K562 (cell line): ENCODE measurements at places on chromosomes 7 and 10. TPM values are rescaled to one million over a fixed set of nuclear protein-coding genes. Genes with fewer than 3 reads are reported as not detected.

DNA sequence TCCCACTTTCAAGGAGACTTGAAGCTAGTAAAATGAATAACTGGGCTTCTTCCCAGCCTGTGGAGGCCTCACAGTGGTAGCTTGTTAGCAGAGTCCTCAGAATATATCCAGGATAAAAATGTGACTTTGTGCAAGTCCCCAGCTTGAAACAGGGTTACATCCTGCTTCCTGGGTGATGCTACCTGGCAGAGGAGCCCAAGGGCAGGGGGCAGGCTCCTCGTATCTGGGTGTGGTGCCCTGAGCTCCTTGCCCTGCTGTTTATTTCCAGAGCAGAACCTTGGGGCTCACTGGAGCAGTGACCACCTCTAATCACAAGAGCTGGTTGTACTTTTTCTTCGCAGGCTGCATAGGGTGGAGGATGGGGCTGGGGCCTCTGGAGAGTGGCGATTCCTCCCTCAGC, 94.8 kb downstream of the GRK5 start:
- no peaks in the 10 kb centered on the region for H3K36me3 ChIP-seq
- no peak overlapping the region for H3K27ac ChIP-seq
- H3K4me3 ChIP-seq: no peak overlapping the region
- no peak for DNase-seq

GRCh38 chr10:95496246-95496911, 64.8 kb downstream of the SORBS1 start:
- 0 out of 3 replicates have a peak overlapping the region, but pooled peaks have one; percentile 15 for H3K27ac ChIP-seq
- peaks cover 13% of the 10 kb centered on the region for H3K4me1 ChIP-seq
- DNase-seq: no peak
- no peak overlapping the region for H3K4me3 ChIP-seq

- DNase-seq: peak; percentile 25
- peaks cover 42% of the 10 kb centered on the region for H3K4me1 ChIP-seq
- H3K27ac ChIP-seq: peak overlapping the region; percentile 78
- peak overlapping the region; percentile 65 for H3K4me3 ChIP-seq
- no peaks in the 10 kb centered on the region for H3K27me3 ChIP-seq
- peaks cover 15% of the 10 kb centered on the region; the same call in 2 of the 3 replicates for H3K36me3 ChIP-seq
Observed at GRCh38 chr7:4683884-4684565, 1.9 kb downstream of the FOXK1 start.

- H3K36me3 ChIP-seq: peaks cover 96% of the 10 kb centered on the region
- H3K4me1 ChIP-seq: peaks cover 49% of the 10 kb centered on the region
- H3K4me3 ChIP-seq: no peak overlapping the region
- no peaks in the 10 kb centered on the region for H3K27me3 ChIP-seq
- no peak for DNase-seq
- 0 out of 3 replicates have a peak overlapping the region, but pooled peaks have one; percentile 0 for H3K27ac ChIP-seq
Observed at GRCh38 chr7:127362364-127363027, 30.0 kb downstream of the ZNF800 start.

ZNF467 gene
- 14.2 and 16.2 TPM in 2 replicates for total RNA-seq

GDF2 gene
- 0.11 and 0.27 TPM in 2 replicates for total RNA-seq

CEP41 gene
- total RNA-seq: 5.6 and 6.4 TPM in 2 replicates

HOXA3 gene
- 0.04 and 0.18 TPM in 2 replicates for total RNA-seq

HECW1 gene
- 0.47 TPM in 1 of 2 replicates, not detected in the other for total RNA-seq

PARD3 gene
- total RNA-seq: 6.5 and 6.8 TPM in 2 replicates

- H3K4me1 ChIP-seq: no peaks in the 10 kb centered on the region
- no peak overlapping the region for H3K27ac ChIP-seq
- peaks cover 95% of the 10 kb centered on the region for H3K36me3 ChIP-seq
- no peak overlapping the region for H3K4me3 ChIP-seq
- no peaks in the 10 kb centered on the region for H3K27me3 ChIP-seq
- no peak for DNase-seq
Observed at GRCh38 chr7:121119047-121119446, 130.5 kb downstream of the CPED1 start.

DNA sequence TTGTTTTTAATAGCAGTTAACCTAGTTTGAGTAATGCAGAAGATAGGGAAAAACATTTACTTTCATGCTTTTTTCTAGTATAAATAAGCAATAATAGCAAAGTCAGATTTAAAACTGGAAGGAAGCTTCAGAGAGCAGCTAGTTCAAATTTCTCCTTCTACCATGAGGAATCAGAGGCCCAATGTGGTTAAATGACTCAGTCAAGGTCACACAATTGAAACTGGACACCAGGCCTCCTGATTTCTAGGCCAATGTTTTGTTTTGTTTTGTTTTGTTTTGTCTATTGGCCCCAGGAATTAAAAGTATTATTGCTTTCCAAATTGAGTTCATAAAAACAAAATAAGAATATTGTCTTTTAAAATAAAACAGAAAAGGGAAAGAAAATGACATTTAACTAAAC, 122.3 kb downstream of the TRIL start:
- no peaks in the 10 kb centered on the region for H3K27me3 ChIP-seq
- no peak overlapping the region for H3K4me3 ChIP-seq
- no peaks in the 10 kb centered on the region for H3K36me3 ChIP-seq
- DNase-seq: no peak
- H3K27ac ChIP-seq: no peak overlapping the region

DNA sequence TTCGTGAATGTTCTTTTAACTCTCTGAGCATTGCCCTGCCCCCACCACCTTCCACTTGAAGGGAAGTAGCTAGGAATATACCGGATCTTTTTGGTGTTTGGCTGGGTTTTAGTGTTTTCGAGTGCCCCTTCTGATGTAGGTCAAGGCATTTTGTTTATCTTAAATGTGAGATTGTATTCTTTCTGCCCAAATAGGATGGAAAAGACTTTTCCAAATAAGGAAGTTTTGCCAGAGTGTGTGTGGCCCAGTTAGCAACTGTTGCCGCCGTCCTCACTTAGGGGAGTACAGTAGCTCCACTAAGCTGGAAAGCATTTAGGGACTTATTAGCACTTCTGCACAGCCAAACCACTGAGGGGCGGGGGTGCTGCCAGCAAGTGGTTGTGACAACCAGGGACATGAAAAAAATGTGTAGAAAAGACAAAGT, 29.8 kb upstream of the VCL start:
- no peaks in the 10 kb centered on the region for H3K36me3 ChIP-seq
- no peaks in the 10 kb centered on the region for H3K27me3 ChIP-seq
- no peak overlapping the region for H3K27ac ChIP-seq
- no peak overlapping the region for H3K4me3 ChIP-seq
- no peak for DNase-seq

TMEM225B gene
- total RNA-seq: 0.60 and 1.3 TPM in 2 replicates

TRIM50 gene
- total RNA-seq: 0.11 TPM in 1 of 2 replicates, not detected in the other

DNA sequence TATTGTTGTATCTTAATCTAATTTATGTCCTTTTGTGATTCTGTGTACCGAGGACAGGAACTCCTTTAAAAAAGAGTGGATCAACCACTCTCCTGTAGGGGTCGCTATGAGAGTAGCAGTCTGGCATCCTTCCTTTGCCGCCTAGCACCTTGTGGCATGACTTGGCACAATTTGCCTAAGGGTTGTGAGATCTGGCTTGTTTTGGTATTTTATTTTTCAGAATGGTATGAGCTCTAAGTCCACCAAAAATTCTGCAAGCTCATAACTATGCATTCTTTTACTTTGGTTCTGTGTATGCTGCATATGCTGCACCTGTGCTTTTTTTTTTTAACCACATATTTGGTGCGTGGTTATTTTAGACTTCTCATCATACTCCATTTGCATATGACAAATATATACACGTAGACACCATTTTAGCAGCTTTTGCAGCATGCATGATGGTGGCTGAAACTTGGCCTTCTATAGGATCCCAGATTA, 112.8 kb downstream of the CDK14 start:
- H3K27me3 ChIP-seq: no peaks in the 10 kb centered on the region
- H3K4me3 ChIP-seq: no peak overlapping the region
- DNase-seq: no peak
- H3K27ac ChIP-seq: no peak overlapping the region
- H3K36me3 ChIP-seq: no peaks in the 10 kb centered on the region
- no peaks in the 10 kb centered on the region for H3K4me1 ChIP-seq

DNA sequence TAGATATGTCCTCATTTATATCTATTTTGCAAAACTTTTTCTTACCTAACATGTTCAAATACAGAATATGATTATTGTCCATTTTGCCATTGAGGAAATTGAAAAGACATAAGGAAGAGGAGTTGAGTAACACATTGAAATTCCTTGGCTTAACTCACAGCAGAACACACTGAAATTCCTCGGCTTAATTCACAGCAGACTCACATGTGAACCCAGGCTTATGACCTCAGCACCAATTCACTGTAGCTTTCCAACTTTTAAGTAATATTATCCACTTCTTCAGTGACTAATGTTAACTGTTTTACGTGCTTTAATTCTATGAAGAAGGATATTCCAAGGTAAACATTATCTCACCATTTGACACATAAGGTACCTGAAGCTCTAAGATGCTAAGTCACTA, 597.5 kb upstream of the PFKP start:
- H3K27me3 ChIP-seq: no peaks in the 10 kb centered on the region
- H3K27ac ChIP-seq: no peak overlapping the region
- no peak for DNase-seq
- no peaks in the 10 kb centered on the region for H3K36me3 ChIP-seq
- H3K4me1 ChIP-seq: no peaks in the 10 kb centered on the region

DNA sequence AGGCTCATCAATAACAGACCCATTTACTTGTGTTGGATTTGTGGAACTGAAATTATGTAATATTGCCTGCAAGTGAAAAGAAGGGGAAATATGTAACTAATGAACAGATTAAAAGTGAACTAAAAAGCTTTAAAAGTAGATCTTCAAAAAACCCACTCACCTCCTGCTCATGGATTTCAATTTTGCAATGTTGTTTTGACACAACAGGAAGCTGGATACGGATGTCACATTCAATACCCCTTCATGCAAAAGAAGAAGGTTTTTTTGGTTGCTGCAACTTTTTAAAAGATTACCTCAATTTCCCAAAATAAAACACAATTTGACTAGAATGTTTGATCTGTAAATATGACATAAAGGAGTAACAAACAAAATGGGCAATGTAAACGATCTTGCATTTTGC, 3.3 kb downstream of the MKI67 start:
- H3K4me1 ChIP-seq: peaks cover 9% of the 10 kb centered on the region
- DNase-seq: no peak
- no peak overlapping the region for H3K27ac ChIP-seq
- H3K36me3 ChIP-seq: peaks cover 65% of the 10 kb centered on the region
- H3K4me3 ChIP-seq: no peak overlapping the region
- no peaks in the 10 kb centered on the region for H3K27me3 ChIP-seq

DNA sequence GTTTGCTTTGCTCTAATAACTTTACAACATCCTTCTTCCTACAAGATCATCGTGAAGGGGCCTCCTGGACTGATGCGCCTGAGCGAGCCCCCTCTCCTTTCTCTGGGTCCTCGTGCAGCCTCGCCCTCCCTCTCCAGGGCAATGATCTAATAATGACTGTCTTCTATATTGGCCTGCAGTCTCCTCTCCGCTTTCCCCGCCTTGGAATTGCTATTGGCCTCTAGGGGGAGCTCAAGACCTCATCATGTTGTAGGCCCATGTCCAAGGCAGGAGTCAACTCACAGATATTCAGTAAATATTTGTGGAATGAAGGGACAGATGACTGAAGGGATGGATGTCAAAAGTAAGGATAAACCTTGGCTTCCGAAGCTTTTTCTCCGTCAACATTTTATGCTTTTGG, 1180.3 kb downstream of the TYW1 start:
- no peaks in the 10 kb centered on the region for H3K27me3 ChIP-seq
- DNase-seq: peak; percentile 73
- no peaks in the 10 kb centered on the region for H3K4me1 ChIP-seq
- H3K36me3 ChIP-seq: no peaks in the 10 kb centered on the region
- H3K4me3 ChIP-seq: no peak overlapping the region

- no peak overlapping the region for H3K27ac ChIP-seq
- no peaks in the 10 kb centered on the region for H3K36me3 ChIP-seq
- no peaks in the 10 kb centered on the region for H3K27me3 ChIP-seq
- no peak overlapping the region for H3K4me3 ChIP-seq
- no peaks in the 10 kb centered on the region for H3K4me1 ChIP-seq
Observed at GRCh38 chr10:1957057-1957456, 219.7 kb upstream of the ADARB2 start.

DNA sequence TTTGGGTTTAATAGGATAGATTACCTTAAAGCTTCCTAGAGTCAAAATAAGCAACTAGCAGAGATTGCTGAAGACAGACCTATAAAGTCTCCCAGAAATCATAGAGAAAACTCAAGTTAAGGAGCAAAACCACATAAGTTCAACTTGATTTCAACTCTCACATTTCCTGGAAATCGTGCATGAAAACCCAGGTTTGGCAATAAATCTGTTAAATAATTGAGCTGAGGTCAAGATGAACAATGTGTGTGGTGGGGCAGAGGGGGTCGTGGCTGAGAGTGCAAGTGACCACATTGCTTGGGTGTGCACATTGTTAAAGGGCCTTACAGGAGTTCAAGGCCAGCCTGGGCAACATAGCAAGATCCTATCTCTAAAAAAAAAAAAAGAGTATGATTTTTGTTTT, 636.5 kb downstream of the GALNT17 start:
- no peaks in the 10 kb centered on the region for H3K4me1 ChIP-seq
- DNase-seq: no peak

UNC5B gene
- 7.6 and 8.4 TPM in 2 replicates for total RNA-seq

- no peaks in the 10 kb centered on the region for H3K4me1 ChIP-seq
- H3K4me3 ChIP-seq: no peak overlapping the region
- H3K36me3 ChIP-seq: no peaks in the 10 kb centered on the region
- H3K27ac ChIP-seq: no peak overlapping the region
Observed at GRCh38 chr10:70494966-70495365, 16.4 kb downstream of the PALD1 start.

- no peaks in the 10 kb centered on the region for H3K4me1 ChIP-seq
- H3K4me3 ChIP-seq: no peak overlapping the region
- no peak for DNase-seq
Observed at GRCh38 chr10:88336334-88336733, 246.8 kb downstream of the RNLS start.

DNA sequence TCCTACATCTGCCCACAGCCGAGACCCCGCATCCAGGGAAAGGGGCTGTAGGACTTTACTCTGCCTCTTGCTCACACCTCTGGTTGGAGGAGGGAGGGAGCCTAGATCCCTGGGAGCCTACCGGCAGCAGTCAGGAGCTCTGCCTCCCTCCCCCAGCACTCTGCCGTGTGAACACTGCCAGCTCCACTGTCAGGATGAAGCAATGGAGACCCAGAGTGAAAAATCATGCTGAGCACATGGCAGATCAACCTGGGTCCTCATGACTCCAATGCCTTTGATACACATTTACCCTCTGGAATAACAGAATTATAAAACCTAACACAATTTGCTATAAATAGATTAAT, 477.7 kb downstream of the TNS3 start:
- no peaks in the 10 kb centered on the region for H3K36me3 ChIP-seq
- no peak overlapping the region for H3K27ac ChIP-seq

AGR3 gene
- not detected in 2 replicates for total RNA-seq

GRCh38 chr7:151941009-151941408, 15.2 kb upstream of the GALNTL5 start:
- H3K4me3 ChIP-seq: no peak overlapping the region
- no peaks in the 10 kb centered on the region for H3K36me3 ChIP-seq
- peaks cover 45% of the 10 kb centered on the region; the same call in 2 of the 3 replicates for H3K27me3 ChIP-seq
- H3K4me1 ChIP-seq: no peaks in the 10 kb centered on the region
- no peak overlapping the region for H3K27ac ChIP-seq

DNA sequence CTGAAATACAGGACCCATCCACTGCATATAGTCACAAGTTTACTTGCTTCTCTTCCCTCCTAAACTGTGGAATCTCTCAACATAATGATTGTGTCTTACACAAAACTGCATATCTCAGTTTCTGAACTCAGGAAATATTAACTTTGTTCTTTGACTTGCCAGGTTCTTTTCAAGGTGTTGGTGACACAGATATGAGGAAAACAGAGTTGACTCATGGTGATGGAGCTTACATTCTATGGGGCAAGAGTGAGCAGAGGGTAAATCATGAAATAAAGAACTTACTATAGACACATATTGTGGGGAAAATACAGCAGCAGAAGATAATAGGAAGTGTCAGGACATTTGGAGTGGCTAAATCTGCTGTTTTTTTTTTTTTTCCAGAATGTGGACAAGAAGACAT, 72.5 kb upstream of the IGFBP3 start:
- H3K27ac ChIP-seq: no peak overlapping the region
- no peak for DNase-seq
- H3K36me3 ChIP-seq: no peaks in the 10 kb centered on the region
- no peaks in the 10 kb centered on the region for H3K4me1 ChIP-seq
- H3K4me3 ChIP-seq: no peak overlapping the region
- H3K27me3 ChIP-seq: no peaks in the 10 kb centered on the region
